Natural killer cell (primary cell): ENCODE measurements at places on chromosomes 5 and 9. TPM values are rescaled to one million over a fixed set of nuclear protein-coding genes. Genes with fewer than 3 reads are reported as not detected.

ANXA2R gene
- 38.0 TPM for total RNA-seq

TAF11L5 gene
- total RNA-seq, result not detected

TEX48 gene
- total RNA-seq, result not detected

FRRS1L gene
- total RNA-seq, result not detected

SLC22A4 gene
- 0.14 TPM for total RNA-seq

RAB14 gene
- total RNA-seq, result 57.3 TPM

DIRAS2 gene
- total RNA-seq, result not detected

CYLC2 gene
- total RNA-seq, result not detected

PCDHGB4 gene
- total RNA-seq, result not detected

PCDHB2 gene
- total RNA-seq, result not detected

GLDC gene
- 4.6 TPM for total RNA-seq

DNA sequence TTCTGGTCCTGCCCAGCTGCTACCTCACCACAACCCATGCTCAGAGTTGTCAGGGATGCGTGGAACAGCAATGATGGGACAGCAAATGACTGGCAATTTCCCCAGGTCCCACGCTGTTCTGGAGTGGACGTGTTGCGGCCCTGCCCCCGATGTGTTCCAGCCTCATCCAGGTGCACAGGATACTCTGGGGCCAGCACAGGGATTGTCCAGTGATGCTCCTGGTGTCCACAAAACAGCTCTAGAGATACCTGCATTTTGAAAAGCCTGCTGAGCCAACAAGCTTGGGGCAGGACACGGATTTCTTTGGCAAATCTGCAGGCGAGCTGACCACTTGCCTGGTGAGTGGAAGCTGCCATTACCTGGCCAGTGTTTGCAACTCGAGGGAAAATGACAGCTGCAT, 88.7 kb downstream of the ANKRD33B start:
- DNase-seq, result no peak

DNA sequence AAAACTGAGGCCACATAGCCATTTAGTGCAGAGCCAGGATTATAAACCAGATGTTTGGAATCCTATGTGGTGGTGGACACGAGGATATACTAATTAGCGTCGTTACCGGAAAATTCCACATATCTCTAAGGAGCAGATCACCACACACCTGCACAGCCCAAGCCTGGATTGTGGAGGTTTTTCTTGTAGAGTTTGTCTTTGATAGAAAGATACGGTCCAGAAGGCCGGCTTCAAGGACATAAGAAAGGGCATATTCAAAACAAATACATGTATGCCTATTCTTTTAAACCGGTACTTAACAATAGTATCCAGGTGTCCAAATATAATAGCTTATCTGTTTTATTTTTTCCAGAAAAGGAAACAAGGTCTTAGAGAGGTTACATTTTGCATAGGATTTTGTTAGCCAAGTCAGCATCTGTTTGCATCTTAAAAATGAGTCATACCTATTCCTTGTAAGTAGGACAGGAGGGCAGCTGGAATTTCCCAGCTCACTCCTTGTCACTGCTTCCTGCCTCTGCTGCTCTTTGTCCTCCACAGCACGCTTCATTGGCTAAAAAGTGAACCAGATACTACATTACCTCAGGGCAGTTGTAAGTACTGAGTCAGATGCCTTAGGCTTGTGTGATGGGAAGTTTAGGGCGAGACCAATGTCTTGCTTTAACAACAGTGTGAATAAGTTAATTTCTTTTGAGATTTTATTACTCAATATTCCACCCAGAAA, 3.6 kb downstream of the TMC1 start:
- peak; percentile 60 for DNase-seq

DNA sequence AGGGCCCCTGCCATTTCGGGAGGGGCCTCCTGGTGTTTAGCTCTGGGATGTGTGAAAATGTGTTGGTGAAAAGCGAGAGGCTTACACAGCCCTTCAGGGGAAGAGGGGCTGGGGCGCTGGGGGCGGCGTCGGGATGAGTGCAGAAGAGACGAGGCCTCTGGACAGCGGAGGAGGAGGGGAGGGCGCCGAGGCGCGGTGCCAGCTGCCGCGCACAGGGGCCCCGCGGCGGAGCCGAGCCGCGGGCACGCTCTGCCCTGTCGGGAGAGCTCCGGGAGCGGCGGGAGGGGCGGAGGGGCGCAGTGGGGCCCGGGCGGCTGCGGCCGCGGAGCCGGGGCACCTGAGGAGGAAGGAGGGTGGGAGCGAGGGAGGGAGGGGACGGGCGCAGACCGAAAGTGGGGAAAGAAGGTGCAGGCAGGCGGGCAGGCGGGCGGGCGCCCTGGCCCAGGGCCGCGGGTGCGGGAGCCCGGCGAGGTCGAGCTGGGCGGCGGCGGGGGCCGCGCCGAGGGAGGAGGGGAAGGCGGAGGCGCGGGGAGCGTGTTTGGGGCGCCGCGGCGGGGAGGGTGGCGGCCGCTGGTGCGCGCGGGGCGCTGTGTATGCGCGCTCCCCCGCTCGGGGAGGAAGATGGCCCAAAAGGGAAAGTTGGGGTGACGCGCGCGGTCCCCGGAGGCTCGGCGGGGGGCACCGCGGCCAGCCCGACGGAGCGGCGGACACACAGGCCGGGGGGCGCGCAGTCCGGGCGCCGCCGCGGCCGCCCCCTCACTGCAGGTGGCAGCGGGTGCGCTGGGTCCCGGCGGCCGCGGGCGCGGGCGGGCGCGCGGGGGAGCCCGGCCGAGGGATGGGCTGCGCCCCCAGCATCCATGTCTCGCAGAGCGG, at the start of gene PDE8B:
PDE8B (plus strand) TSS at position 590 of the 873 bp plus-strand sequence; CDS start at position 836, 246 bp downstream.
- peak; percentile 44 for DNase-seq

DNA sequence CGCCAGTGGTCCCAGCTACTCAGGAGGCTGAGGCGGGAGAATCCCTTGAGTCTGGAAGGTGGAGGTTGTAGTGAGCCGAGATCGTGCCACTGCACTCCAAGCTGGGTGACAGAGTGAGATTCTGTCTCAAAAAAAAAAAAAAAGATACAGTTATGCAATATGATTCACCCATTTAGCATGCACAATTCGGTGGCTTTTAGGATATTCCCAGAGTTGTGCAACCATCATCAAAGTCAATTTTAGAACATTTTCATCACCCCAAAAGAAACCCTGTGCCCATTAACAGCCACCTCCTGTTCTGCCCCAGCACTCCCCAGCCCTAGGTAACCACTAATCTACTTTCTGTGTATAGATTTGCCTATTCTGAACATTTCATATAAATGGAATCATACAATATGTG, 4.3 kb upstream of the DHFR start:
- DNase-seq, result no peak

- DNase-seq, result no peak
These were observed 162.6 kb downstream of the CPLANE1 start for GRCh38 chr5:37086466-37087173.

- DNase-seq, result no peak
These were observed 596.0 kb downstream of the SEMA5A start for GRCh38 chr5:8949908-8950307.

GRCh38 chr5:132296412-132297016, 2.3 kb downstream of the SLC22A4 start:
- no peak for DNase-seq

GRCh38 chr5:176851871-176852658, 41.7 kb downstream of the UNC5A start:
- DNase-seq, result no peak

GRCh38 chr9:69155341-69156030, 18.6 kb upstream of the TJP2 start:
- DNase-seq, result no peak

DNA sequence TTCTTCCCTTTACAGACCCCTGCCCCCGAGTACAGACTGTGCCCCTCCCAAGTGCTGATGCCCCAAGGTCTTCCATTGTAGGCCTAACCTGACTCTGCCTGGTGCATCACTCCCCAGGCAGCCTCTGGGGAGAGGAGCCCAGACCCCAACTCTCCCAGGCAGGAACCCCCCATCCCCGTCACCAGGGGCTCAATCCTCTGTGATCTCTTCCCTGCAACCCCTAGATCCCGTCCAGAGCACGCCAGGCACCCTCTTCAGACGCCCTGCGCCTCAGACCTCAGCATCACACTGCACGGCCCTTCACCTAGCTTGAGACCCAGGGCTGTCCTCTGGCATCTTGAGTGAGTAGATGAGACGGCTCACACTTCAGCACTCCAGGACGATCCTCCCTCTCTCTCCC, 6.4 kb upstream of the EGR1 start:
- DNase-seq, result no peak

DNA sequence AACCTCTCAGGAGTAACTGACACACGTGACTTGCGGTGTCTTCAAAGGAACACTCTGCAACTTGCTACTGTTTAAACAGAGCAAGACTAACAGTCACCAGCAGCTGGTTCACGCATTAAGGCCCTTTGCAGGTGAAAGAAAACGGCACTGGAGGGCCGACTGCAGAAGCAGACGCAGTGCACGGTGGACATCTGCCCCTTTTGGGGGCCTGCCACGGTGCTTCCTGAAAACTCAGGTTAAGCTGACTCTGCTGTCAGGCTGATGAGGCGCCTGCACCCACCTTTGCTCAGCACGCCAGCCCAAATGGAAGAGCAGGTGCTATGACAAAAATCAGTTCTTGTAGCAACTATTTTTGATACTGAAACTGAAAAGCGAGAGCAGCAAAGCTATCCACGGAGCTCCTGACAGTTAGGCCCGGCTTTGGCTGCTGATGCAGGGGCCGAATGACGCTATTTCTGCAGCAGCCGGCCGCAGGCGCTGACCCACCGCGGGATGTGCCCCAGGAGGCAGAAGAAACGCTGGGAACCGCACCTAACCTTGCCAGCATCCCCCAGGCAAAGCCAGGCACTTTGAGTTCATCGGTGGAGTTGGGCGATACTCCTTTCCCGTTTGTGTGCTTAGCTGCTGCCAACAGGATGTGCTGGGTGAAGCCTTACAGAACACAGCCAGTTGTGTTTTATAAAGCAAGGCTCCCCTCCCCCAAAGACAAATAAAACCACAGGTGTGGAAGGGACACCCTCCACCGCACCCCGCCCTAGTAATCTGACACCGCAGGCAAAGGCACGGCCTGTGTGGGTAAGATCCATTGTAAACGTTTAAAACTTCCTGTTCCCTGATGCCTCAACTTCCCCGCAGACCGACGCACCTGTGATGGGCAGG, 21.1 kb upstream of the TERT start:
- DNase-seq, result peak; percentile 84

DNA sequence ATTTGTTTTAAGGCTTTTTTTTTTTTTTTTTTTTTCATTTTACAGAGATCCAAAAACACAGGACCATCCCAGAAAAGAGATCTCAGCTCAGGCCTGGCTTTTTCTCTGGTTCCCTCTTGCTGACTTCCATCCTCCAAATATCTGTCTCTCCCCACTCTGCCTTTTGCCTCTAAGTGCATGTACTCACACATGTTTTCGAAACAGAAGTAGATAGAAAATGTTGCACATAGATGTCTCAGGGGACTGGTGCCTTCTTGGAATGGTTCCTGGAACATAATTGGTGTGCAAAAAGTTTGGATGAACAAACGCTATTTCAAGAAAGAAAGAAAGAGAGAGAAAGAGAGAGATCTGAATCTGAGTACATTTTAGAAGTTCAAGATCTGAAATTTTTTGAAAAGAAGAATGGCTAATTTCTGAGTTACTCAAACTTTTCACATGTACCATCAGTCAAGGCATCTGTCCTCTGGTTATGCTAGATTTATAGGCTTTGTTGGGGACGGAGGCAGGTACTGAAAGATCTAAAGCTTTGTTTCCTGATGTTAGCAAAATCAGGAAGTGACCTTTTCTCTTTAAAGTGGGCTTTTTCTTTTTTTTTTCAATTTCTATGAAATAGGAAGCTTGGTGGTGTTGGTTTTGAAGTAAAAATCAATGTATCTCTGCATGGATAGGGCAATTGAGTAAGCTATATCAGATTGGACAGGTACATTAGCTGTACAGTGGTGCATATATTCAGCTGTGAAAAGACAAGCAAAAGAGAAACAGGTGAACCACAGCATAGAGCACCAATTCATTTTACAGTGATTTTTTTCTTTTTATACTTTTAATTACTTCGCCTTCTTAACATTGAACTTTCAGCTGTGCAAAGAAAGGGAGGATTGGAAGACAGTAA, 8.5 kb upstream of the TNFSF8 start:
- no peak for DNase-seq

DNA sequence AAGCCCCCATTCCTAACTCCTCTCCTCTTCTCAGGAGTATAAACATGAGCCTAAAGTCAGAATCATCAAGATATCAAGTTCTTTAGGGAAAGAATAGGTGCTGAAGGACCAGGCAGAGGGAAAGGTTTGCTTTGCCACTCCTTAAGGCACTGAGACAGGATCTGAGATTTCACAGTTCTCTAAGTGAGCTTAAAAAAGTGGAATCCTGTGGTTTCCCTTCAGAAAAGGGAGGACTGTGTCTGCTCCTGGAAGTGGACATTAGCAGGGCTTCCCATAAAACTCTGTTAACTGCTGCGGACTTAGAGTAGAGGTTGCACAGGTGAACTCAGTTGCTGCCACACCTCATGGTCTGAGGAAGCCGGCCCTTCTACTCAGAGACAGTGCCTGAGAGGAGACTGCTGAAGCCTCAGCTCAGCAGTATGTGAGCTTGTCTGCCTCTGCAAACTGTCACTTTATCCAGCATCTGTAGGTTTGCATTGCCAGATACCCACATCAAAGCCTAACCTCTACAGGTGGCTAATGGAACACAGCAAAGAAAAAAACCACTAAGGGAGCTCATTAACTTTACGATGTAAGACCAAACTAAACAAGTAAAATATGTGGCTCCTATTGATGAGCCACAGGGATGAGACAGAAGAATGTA, 42.9 kb downstream of the RIC1 start:
- peak; percentile 67 for DNase-seq

DNA sequence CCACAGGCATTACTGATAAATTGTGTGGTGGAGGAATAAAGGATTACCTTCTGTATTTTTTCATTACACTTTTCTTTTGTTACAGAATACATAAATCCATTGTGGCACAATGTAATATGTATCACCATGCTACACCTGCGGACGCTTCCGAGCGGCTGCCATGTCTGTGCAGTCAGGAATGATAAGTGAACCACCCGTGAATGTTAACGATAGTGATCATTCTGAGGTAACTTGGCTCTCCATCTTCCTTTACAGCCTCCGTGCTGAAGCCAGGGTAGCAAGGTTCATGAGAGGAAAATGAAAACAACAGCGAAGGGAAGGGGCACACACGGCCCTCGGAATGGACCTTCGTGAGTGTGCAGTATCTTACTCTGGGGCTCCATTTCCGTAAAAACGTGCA, 161.2 kb downstream of the MAPKAP1 start:
- DNase-seq, result no peak
